ENCODE measurements at places on chromosomes 7 and 10.

GRCh38 chr10:116779076-116779687, 36.8 kb upstream of the HSPA12A start:
- no peak for DNase-seq

DNA sequence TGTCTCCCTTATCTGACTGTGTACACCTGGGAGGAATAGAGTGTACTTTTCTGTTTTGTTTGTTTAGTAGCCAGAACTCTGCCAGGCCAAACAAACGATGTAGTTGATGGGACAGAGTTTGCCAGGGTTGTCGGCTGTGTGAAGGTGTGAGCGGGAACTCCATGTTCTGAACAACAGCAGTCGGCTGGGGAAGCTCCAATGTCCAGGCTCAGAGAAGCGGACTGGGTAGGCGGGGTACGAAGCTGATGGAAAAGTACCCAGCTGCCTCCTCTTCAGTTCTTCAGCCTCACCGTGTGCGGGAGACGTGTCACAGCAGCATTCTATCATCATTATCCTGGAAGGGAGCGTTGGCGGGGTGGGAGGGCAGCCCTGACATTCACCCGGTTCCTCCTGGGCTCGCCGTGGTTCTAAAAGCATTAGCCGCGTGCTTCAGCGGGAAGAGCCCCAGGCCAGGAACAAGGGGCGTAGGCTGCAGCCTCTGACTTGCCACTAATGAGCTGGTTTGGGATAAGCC, 52.9 kb downstream of the PFKFB3 start:
- DNase-seq: no peak

GRCh38 chr7:84455788-84456187, 261.2 kb upstream of the SEMA3A start:
- DNase-seq: no peak

DNA sequence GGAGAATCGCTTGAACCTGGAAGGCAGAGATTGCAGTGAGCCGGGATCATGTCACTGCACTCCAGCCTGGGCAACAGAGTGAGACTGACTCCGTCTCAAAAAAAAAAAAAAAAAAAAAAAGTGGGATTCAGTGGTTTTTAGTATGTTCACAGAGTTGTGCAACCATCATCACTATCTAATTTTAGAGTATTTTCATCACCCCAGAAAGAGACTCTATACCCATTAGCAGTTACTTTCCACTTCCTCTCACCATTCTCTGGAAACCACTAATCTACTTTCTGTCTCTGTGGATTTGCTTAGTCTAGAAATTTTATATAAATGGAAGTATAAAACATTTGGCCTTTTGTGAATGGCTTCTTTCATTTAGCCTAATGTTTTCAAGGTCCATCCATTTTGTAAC, 113.4 kb downstream of the ST7 start:
- DNase-seq: no peak

- DNase-seq: peak; percentile 55
Observed at GRCh38 chr10:13784067-13784466, 197.3 kb downstream of the PRPF18 start.

GRCh38 chr7:389911-390601, 100.1 kb downstream of the FOXL3 start:
- no peak for DNase-seq

DNA sequence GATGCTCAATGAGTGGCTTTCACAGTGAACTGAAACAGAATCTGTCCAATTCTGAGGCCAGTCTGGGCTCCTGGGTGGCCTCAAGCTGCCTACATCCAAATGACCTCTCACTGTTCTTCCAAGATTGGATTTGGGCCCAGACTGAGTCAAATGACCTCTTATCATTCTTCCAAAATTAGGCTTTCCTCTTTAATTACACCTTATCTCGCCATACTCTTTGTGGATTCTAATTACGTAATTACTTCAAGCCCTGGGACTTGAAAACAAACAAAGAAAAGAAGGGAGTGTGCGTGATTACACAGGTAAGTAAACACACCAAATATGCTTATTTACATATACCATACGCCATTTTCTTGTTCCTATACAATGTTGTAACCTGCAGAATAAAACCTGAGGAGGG, 18.8 kb downstream of the SORBS1 start:
- no peak for DNase-seq

DNA sequence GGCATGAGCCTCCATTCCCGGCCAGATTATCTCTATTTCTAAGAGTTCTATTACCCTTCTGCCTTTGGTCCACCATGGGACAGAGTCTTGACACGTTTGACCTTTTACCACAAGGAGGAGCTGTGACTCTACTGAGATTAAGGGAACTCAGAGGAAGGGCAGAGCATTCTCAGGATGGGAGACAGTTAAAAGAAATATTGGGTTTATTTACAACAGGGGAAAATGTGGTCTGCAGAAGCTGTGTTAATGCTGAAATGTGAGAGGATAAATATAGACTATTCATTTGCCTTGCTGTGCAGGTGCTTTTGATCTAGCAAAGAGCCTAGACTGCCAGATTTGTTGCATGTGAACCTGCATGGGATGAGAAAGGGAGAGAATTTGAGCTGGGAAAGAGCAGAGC, 45.8 kb upstream of the PRSS58 start:
- no peak for DNase-seq

DNA sequence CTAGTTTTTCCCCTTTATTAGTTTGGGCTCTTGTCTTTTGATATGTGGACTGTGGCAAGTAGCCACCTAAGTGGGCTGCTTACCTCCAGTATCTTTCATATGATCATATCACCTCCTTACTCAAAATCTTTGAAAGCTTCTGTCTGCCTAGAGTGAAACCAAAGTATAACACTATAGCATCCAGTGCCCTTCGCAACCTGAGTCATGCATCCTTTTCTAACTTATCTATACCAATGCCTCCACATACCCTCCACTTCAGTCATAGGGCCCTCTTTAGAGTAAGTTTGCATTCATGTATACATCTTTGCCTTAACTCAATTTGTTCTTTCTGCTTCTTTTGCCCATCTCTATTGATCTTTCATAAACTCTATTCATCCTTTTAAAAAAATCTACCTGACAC, 15.7 kb upstream of the MACC1 start:
- DNase-seq: no peak

DNA sequence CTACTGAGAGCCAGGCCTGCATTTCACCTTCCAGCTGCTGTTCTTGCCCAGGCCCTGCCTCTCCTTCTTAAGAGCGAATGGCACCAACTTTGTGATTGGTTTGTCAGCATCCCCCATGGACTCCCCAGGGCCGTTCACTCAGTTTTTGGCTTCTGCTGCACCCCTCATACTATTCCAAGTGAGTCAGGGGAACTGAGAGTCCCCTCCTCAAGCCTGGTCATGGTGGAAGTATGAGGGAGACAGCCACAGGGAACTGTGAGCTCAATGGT, 62.4 kb upstream of the ANTXRL start:
- DNase-seq: no peak

- DNase-seq: no peak
Observed at GRCh38 chr7:9889554-9889953, 1084.1 kb upstream of the PHF14 start.

- DNase-seq: no peak
Observed at GRCh38 chr10:103720328-103720963, 134.9 kb downstream of the SH3PXD2A start.

- DNase-seq: no peak
Observed at GRCh38 chr10:100780324-100780723, 34.9 kb downstream of the PAX2 start.

DNA sequence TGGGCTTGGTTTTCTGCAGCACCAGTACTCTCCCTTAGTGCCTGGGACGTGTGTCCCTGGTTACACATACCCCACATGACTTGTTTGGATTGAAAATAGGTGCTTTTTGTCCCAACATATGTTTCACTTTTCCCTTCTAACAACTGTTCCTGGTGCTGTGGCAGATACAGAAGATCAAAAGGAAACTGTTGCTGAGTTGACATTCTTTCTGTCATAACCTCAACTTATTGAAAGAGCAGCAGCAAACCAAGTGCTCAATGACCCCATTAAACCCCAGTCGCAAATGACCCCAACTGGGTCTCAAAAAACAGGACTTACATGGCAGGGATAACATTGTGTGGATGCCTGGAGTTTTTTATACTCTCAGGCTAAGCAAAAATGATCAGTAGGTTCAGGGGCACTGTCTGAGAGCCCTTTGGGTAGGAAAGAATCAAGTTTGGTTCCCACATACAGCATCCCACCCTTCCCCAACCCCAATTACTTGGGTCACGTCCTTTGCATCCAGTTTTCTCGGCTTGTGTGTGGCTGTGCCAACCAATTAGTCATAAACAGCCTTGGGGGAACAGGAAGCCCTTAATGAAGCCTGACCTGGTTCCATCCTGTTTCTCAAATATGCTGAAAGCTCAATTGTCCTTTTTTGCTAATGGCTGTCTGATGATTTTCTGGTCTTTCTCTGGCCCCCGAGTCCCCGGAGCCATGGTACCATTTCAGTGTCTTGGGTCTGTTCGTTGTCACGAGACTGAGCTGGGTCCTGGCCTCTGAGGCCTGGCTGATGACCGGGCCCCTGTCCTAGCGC, 4.9 kb downstream of the HKDC1 start:
- DNase-seq: no peak

- DNase-seq: no peak
Observed at GRCh38 chr7:17304926-17305325, 6.5 kb downstream of the AHR start.

- DNase-seq: no peak
Observed at GRCh38 chr7:35875292-35875691, 74.4 kb downstream of the SEPTIN7 start.

DNA sequence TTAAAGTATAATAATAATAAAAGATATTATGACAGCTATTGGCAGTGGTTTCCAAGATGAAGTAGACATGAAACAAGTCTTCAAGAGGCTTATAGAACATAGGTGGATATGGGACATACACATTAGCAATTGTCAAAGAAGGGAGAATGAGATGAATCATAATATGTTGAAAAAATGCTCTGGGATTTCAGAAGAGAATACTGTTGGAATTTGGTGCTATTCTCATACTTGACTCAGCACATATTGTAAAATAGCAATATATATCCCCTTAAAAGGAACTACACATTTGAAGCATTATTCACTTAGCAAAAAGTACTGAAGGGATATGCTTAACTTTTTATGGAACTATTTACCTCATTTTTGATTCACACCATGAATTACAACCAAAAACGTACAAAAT, 577.2 kb upstream of the PCDH15 start:
- no peak for DNase-seq

DNA sequence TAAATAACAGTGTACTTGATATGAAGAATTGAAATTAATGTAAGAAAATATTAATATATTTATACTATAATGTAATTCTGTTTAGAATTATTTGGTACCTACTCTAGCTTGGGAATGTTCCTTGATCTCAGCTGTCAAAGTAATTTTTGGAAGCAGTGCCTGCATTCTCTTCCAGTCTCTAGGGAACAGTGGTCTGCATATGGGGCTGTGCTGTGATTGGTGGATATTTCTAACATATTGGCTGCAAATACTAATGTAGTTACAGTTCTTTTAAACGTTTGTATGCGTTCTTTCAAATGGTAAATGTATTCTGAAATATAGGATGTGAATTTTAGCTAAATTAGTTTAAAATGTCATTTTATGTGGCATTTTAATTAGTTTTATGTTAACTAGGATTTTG, 87.2 kb downstream of the PHF14 start:
- DNase-seq: no peak

- DNase-seq: no peak
Observed at GRCh38 chr10:112218960-112219359, 35.4 kb upstream of the GPAM start.

- DNase-seq: no peak
Observed at GRCh38 chr7:129189661-129190310, 1.4 kb downstream of the SMO start.

DNA sequence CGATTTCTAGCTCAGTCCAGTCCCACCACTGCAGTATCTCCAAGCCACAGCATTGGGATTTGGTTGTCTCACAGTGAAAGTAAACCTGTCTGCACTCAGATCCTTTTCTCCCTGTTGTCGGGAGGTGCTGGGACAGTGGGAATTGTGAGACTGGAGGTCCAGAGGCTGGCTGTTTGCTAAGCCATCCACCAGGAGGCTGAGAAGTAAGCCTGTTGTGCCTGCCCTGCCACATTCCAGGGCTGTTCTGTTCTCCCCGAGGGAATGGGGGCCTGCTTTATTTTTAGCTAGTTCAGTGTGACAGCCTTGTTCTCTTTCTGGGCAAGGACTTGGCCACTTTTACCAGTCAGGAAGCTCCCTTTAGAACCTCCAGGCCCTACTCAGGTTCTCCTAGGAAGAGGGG, 54.9 kb downstream of the HK1 start:
- no peak for DNase-seq

GRCh38 chr10:87750001-87750671, 67.9 kb downstream of the ATAD1 start:
- no peak for DNase-seq

DNA sequence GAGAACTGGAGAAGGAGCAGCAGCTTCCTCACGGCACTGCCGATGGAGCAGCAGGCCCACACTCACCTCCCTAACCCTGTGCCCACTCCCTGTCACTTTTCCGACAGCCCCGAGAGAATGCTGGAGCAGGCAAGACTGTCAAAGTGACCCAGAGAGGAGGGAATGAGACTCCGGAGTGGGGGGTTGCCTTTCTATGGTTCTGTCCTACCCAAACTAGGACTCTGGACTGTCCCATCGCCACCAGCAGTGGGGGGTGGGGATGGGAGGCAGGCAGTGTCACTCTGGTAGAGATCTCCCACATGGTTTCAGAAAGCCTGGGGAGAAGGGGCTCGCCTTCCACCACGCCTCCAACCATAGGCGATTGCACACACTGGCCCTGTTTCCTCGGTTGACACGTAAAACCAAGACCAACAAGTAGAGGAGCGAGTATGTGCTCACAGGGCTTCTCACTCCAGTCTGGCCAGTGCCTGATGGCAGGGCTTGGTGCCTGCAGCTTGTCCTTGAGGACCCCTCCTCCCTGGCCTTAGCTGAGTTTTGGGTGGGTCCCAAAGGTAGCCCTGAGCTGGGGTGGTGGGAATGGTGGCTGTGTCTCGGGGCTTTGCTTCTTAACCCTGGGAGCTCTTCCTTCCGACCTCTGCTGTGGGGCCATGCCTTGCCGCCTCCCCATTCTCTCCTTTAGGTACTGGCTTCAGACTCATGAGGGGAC, 148.5 kb downstream of the PTPN20 start:
- no peak for DNase-seq
